ENCODE measurements at places on chromosomes 7 and 10. TPM values are rescaled to one million over a fixed set of nuclear protein-coding genes. Genes with fewer than 3 reads are reported as not detected.

NXPH1 gene
- total RNA-seq, result not detected

HOXA2 gene
- not detected for total RNA-seq

PRSS58 gene
- not detected for total RNA-seq

LRRN3 gene
- not detected for total RNA-seq

CLEC2L gene
- total RNA-seq, result not detected

RHOBTB1 gene
- 9.2 TPM for total RNA-seq

Data from nasal cavity respiratory epithelium epithelial cell of viscerocranial mucosa (primary cell).